Liver (tissue), 10 donors: ENCODE measurements at places on chromosomes 12 and 14. TPM values are rescaled to one million over a fixed set of nuclear protein-coding genes. Genes with fewer than 3 reads are reported as not detected.

DNA sequence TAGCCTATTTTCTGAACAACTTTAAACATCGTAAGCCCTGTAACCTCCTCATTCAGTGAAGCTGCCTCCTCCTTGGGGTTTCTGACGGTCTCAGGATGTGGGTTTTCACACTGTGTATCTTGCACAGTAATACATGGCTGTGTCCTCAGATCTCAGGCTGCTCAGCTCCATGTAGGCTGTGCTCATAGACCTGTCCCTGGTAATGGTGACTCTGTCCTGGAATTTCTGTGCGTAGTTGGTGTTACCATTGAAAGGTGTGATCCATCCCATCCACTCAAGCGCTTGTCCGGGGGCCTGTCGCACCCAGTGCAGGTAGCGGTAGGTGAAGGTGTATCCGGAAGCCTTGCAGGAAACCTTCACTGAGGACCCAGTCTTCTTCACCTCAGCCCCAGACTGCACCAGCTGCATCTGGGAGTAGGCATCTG, 980.5 kb downstream of the TMEM121 start:
- no peak for DNase-seq

- no peak for DNase-seq
Measured at GRCh38 chr12:42961395-42961794, 371.8 kb upstream of the PRICKLE1 start.

DNA sequence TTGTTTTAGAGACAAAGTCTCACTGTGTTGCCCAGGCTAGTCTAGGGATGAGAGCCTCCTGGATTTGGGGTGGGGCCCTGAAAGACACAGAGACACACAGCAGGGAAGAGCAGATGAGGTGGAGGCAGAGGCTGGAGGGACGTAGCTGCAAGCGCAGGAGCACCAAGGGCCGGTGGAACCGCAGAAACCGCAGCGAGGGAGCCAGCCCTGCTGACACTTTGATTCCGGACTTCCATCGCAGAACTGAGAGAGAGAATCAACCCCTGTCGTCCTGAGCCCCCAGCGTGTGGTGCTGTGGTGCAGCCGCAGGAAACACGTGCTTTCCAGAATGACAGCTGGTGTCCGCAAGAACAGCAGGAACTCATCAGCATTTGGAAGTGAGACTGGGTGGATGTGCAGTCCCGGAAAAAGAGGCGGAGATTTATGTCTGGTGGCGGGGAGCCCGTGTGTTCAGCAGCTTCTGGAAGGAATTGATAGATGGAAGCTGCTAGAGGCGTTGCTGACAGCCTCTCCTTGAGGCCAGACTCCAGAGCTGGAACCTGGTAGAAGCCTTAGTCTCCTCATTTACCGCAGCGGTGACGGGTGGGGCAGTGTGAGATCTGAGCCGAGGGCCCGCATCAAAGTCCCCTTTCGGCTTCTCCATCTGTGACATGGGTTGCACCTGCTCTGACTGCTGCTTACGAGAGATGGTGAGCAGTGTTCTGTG, 21.9 kb upstream of the KLC1 start:
- no peak for DNase-seq

GRCh38 chr14:102363182-102363943, 622 bp downstream of the TECPR2 start:
- DNase-seq: peak; percentile 39

The FGD4 gene
- total RNA-seq: 6.8 TPM
